ENCODE measurements at places on chromosomes 4 and X. TPM values are rescaled to one million over a fixed set of nuclear protein-coding genes. Genes with fewer than 3 reads are reported as not detected.

- DNase-seq = no peak
Measured at GRCh38 chr4:127667772-127668171, 35.0 kb downstream of the INTU start.

GRCh38 chr4:44725166-44725565 lies 1.2 kb downstream of the GNPDA2 start:
- DNase-seq = no peak

GRCh38 chr4:40434126-40434687 lies 99.1 kb downstream of the CHRNA9 start:
- DNase-seq = no peak

GRCh38 chr4:123390846-123391456 lies 5.6 kb upstream of the SPRY1 start:
- peak; percentile 18 for DNase-seq

- no peak for DNase-seq
Measured at GRCh38 chrX:29518100-29518499, 697.3 kb upstream of the MAGEB2 start.

DNA sequence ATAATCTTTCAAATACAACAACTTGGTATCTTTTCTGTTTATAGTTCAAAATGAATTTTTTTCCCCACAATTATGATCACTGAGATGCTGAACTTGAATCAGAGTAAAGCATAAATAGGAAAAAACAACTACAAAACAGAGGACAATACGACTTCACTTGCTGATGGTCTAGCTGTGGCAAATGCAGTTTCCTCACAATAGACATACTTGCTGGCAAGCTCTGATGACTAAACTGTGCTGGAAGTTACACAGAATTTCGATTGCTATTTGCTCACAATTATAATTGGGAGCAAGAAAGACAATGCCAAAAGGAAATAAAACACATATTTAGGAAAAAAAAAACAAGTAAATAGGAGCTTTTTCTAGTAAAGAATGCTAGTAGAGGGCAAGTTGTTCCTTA lies 14.7 kb downstream of the VEGFC start:
- DNase-seq = no peak

- no peak for DNase-seq
Measured at GRCh38 chr4:125486351-125486750, 171.6 kb downstream of the FAT4 start.

GRCh38 chr4:119020158-119020557 lies 115.5 kb upstream of the MYOZ2 start:
- no peak for DNase-seq

GRCh38 chrX:134692233-134692632 lies 34.0 kb upstream of the PLAC1 start:
- no peak for DNase-seq

GRCh38 chr4:138689593-138689992 lies 326.0 kb upstream of the NOCT start:
- no peak for DNase-seq

The PHKA1 gene
- not detected for total RNA-seq

- no peak for DNase-seq
Measured at GRCh38 chr4:99300934-99301333, 10.1 kb upstream of the ADH1A start.

- DNase-seq = no peak
Measured at GRCh38 chr4:140753329-140753728, 2.9 kb downstream of the TBC1D9 start.

The MRPS18C gene
- 19.0 TPM for total RNA-seq

- no peak for DNase-seq
Measured at GRCh38 chr4:99281261-99281660, 9.5 kb downstream of the ADH1A start.

GRCh38 chr4:89324671-89325070 lies 17.1 kb upstream of the GPRIN3 start:
- no peak for DNase-seq

GRCh38 chr4:1711571-1712215 lies 426 bp downstream of the SLBP start:
- no peak for DNase-seq

- no peak for DNase-seq
Measured at GRCh38 chr4:37588150-37588549, 98.0 kb downstream of the RELL1 start.

DNA sequence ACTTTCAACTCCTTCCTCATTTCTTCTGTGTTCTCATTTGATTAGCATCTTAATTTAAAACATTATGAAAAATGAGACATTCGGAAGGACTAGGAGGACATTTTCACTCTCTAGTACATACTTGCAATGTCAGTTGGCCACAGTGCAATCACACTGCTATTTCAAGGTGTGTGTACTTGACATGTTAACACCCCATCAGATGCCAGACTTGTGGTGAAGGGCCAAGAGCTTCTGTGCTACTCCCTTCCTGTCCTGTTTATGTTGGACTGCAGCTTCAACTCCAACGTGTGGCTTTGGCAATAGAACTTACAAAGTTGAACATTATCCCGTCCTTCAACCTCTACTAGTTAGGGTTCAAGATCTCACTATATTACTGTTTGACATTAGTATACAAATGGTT lies 221.0 kb downstream of the PALLD start:
- DNase-seq = no peak

GRCh38 chrX:122622795-122623194 lies 561.3 kb upstream of the GRIA3 start:
- DNase-seq = no peak

- DNase-seq = no peak
Measured at GRCh38 chrX:131955099-131955777, 67.9 kb upstream of the STK26 start.

- DNase-seq = no peak
Measured at GRCh38 chr4:95821867-95822266, 18.0 kb upstream of the PDHA2 start.

The PRICKLE3 gene
- total RNA-seq = 3.6 TPM

GRCh38 chr4:78226279-78226678 lies 169.2 kb downstream of the FRAS1 start:
- no peak for DNase-seq

DNA sequence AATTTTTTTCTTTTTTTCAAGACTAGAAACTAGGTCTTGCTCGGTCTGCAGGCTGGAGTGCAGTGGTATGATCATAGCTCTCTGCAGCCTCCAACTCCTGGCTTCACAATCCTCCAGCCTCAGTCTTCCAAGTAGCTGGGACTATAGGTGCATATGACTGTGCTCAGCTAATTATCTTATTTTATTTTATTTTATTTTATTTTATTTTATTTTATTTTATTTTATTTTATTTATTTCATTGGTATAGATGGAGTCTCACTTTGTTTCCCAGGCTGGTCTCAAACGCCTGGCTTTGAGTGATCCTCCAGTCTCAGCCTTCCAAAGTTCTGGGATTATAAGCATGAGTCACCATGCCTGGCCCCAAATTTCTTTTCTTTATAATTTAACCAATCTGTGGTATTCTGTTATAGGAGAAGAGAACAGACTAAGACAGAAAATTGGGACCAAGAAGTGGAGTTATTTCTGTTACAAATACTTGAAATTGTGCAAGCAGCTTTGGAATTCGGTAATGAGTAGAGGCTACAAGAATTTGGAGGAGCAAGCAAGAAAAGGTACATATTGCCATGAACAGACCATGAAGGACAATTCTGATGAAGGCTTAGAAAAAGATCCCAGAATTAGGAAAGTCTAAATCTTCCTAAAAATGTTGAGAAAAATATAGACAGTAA lies 4.0 kb upstream of the PRDM5 start:
- no peak for DNase-seq

The NEUROG2 gene
- 0.03 TPM for total RNA-seq

Measured in SJSA1 (cell line).